CD4-positive, alpha-beta T cell treated with Interleukin-4 for 1 hour (primary cell): ENCODE measurements at places on chromosomes 2 and 18.

GRCh38 chr18:6044773-6045172, 149.5 kb upstream of the TMEM200C start:
- no peak for DNase-seq

DNA sequence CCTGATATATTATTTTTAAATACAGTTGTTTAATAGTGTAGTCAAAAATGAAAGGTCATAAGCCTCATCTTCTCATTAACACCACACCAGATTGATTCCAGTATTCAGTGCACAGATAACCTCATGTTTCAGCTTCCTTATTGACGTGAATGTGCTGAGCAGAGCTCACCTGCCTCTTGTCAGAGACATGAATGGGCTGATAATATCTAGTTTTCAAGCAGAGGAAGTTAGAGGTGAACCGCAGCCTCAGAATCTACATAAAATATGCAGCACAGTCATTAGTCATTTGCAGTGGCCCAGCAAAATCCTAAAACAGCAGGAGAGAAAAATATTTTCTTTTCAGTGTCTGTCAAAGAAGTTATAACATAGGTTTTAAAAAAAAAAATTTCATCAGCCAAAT, 216.2 kb downstream of the GBX2 start:
- DNase-seq = peak; percentile 38

GRCh38 chr18:364256-364826, 96.5 kb upstream of the THOC1 start:
- DNase-seq = no peak

- DNase-seq = no peak
Observed at GRCh38 chr2:177742851-177743250, 329.7 kb downstream of the PDE11A start.
